ENCODE measurements at places on chromosomes 1 and 21.
A peak's percentile ranks its signal among the peaks of the same experiment; 100 is the strongest.

GRCh38 chr1:173195596-173196088, 11.5 kb downstream of the TNFSF4 start:
- DNase-seq: no peak

DNA sequence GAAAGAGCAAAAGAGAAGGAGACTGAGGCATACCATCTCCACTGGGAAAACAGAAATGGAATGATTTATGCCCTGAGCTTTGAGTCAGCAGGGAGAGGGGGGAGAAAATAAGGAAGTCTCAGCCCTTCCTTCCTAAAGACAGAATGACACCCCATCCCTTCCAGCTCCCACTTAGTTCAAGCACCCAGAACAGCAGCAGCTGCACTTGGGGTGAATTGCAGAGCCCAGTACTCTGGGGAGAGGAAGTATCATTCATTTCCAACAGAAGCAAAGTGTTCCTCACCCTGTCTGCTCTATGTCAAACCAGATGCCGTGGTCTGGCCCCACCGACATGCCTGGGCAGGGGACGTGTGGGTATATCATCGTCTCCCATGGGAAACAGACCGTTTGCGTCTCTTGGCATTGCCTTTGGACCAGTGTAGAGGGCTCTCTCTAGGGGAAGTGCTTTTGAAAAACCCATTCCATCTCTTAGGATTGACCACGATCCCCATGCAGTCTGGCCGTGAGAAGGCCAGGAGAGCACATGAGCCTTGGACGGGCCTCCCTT, 1.1 kb upstream of the KCNJ15 start:
- no peak for DNase-seq

GRCh38 chr1:31064718-31065309, 703 bp downstream of the PUM1 start:
- peak; percentile 6 for DNase-seq

GRCh38 chr1:48093696-48094528, 96.7 kb upstream of the TRABD2B start:
- peak; percentile 16 for DNase-seq

DNA sequence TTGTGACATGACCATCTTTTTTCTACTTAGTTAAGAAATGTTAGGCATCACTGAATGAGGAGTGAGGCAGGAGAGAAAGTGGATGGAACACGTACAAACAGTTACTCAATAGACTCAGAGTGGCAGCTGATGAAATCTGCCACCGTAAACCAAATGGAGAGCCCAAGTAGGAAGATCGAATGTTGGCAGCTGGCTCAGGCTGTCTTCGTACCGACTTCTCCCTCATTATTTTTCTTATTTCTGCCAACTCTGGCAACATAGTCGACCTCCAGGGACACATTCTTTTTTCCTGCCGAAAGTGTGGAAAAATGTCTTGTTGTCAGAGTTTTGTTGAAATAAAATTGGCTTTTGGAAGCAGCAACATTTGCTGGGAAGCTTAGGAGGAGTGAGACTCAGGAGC, 143.3 kb downstream of the GREM2 start:
- peak; percentile 84 for DNase-seq

- peak; percentile 76 for DNase-seq
Measured at GRCh38 chr1:206001476-206001888, 1.7 kb downstream of the RAB7B start.

- DNase-seq: peak; percentile 21
Measured at GRCh38 chr1:220767312-220768125, 19.2 kb upstream of the MTARC1 start.

DNA sequence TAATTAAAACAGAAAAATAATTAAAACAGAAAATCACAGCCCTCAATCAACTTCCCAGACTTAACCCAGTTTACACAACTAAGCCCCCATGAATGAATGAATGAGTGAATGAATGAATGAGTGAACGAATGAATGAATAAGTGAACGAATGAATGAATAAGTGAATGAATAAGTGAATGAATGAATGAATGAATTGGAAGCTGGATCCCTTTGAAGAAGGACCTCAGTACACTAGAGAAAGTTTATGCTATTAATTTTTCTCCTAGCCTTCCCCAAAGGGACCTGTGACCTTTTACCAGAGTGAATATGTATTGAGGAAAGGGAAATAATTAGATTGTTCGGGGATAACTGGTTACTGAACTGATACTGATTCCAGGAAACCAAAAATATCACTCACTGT, 5.6 kb downstream of the SPSB1 start:
- no peak for DNase-seq

DNA sequence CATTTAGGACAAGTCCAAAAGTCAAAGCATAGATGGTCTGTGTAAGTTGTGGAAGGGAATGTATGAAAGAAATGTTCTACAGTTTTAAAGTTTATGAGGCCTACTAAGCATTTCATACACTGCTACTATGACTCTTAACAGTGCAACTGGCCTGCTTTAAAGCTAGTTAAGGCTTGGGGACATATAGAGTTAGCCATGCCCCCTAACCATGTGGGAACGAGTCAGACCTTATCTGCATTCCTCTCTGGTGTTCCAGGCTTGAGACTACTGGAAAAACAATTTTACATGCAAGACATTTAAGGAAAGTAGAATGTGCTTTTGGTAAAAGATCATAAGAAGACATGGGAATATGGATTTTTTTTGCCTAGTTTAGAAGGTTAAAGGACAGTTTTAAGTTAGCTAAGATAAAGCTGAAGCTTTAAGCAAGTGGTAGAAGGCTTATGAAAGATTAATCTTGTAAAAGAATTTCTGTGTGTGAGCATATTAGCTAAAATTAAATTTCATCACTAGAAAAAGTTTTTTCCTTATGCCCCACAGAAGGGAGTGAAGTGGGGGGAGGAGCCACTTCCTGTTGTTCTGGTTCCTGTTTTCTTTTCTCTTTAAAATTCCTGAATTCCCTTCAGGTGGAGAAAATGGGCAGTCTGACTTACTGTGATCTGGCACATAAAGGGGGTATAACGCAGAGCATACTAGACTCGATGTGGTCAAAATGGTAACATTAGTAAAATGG, 8.9 kb upstream of the CD48 start:
- DNase-seq: no peak

GRCh38 chr1:157153746-157154145, 15.6 kb upstream of the ETV3 start:
- DNase-seq: no peak

DNA sequence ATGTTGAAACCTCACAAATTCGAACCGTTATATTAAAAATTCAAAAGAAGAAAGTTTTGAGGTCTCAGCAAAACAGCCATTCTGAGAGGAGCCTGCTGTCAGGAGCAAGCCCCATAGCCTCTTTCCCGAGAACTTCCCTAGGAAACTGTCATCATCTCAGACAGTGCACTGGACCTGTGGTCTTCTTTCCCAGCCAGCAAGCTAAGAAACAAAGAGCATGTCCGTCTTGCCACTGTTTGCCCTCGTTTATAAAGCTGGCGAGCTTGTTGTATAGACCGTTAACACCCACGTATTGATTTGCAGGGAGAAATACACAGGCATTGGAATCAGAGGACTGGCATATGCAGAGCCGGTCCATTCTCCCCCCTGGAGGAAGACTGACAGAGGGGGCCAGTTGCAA, 407.0 kb downstream of the NPHP4 start:
- DNase-seq: no peak

DNA sequence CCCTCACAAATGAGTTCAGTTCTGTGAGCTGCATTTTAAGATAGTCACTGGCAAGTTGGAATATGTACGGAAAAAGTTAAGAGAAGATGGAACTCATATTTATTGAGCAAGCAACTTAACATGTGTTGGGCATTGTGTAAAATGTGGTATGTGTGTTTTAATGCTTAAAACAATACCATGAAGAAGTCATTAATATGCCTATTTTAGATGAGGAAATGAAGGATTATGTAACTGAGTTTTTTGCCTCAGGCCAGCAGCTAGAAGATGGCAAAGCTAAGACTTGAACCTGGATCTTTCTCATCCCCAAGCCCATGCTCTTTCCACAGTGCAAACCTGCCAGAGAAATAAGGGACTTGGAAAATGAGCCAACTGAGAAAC, 48.9 kb downstream of the SPATA46 start:
- DNase-seq: no peak

DNA sequence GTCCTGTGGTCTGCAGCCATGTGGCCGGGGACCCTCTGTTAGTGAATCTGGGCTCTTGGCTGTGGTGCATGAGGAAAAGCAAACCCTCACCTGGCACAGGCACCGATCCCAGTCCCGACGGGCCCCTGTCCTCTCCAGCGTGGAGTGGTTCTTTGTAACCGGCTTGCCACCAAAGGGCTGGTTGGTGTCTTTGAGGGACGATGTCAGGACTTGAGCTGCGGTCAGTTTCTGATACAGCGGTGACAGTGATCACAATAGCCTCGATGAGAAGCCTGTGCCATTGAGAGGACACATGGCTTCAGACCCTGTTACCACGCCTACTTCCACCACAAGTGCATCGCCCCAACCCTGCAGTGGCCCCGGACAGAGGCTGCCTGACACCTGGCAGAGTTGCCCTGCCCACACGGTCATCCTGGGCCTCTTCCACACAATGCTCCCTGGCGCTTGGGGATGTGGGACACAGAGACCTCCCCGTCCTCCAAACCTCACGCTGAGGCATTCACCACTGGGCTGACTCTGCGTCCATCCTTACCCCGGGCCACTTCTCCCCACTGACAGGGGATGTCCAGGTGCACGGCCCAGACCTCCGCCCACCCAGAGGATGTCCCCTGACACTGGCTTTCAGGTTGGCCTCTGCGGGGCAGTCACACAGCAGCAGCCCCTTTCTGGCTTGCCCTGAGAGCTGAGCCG, 18.8 kb upstream of the ACTRT2 start:
- DNase-seq: no peak

- DNase-seq: peak; percentile 93
Measured at GRCh38 chr21:35197992-35198431, 148.9 kb upstream of the RUNX1 start.

DNA sequence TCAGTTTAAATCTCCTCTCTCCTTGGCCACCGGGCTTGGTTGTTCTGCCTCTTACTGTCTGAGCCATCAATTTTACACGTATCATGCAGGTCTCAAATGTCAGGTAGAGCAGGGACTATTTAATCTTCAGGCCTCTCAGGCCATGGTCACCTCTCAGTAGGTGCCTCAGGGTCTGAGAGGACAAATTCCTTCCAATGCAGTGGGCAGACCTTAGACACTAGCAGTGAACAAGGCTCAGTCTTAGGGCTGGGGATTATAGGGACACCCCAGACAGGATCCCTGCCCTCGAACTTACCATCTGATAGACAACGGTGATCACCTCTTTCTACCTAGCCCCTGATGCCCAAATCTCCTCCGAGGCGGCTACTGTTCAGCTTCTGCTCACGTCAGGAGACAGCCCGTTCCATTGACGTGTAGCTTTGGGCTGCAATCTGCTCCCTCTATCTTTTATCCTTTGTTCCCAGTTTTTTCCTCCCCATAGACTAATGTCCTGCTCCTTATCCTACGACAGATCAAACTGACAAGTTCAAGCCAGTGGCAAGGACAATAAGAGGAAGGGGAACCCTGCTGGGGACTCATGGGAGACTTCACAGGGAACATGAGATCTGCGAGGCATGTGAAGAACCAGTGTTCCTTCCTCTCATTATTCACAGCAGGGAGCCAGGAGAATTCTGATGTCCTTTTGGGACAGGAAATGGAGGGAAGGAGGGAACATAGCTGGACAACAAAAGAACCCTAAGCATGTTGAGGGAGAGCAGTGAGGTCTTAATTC, 1.4 kb upstream of the MYOG start:
- DNase-seq: no peak

DNA sequence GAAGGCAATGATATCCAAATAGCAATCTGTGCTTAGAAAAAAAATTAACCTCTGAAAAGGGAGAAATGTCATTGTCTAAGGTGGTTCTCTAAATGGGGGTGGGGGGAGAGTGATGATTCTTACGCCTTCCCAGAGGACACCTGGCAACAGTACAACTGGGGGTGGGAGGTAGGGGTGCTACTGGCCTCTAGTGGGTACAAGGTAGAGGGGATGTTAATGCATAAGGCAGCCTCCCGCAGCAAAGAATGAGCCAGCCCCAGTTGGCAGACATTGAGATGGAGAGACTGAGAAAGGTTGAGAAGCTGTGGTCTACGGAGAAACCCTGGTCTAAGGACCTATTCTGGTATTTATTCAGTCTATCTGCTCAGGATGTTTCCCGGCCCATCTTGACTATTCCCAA, 472.2 kb upstream of the RUNX1 start:
- no peak for DNase-seq

GRCh38 chr1:173818459-173818858, 6.0 kb upstream of the DARS2 start:
- no peak for DNase-seq

DNA sequence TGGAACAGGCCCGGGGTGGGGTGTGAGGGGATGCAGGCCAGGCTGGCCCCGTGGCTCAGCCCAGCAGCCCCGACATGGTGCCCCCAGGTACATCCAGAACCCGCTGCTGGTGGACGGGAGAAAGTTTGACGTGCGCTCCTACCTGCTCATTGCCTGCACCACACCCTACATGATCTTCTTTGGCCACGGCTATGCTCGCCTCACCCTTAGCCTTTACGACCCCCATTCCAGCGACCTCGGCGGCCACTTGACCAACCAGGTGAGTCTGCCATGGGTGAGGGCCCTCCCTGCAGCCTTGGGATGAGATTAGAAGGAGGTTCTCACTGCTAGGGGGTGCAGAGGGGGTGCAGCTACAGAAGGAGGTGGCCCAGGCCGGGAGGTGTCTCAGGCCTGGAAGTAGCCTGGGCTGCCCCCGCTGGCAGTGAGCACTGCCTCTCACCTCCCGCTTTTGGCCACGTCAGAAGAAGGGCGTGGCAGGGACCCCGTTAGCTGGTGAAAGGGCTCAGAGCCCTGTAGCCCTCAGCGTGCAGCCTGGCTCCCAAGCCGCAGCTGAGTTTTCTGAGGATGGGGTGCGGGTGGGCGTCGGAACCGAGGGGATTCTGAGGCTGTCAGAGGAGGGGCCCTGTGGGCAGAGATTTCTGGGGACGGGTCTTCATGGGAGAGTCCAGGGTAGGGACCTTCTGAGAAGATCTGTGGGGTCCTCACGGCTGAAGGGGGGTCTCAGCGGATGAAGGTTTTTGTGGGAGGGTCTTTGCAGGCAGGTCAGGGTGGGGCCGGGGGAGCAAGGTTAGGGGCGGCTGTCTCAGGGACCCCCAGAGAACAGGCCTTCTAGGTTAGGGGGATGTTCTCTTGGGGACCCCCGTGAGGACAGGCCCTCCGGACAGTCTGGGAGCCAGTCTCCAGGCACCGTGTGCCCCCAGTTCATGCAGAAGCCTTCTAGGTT, 10.4 kb downstream of the TTLL10 start:
- no peak for DNase-seq
